ENCODE measurements at places on chromosomes 2 and 18. TPM values are rescaled to one million over a fixed set of nuclear protein-coding genes. Genes with fewer than 3 reads are reported as not detected.

DNA sequence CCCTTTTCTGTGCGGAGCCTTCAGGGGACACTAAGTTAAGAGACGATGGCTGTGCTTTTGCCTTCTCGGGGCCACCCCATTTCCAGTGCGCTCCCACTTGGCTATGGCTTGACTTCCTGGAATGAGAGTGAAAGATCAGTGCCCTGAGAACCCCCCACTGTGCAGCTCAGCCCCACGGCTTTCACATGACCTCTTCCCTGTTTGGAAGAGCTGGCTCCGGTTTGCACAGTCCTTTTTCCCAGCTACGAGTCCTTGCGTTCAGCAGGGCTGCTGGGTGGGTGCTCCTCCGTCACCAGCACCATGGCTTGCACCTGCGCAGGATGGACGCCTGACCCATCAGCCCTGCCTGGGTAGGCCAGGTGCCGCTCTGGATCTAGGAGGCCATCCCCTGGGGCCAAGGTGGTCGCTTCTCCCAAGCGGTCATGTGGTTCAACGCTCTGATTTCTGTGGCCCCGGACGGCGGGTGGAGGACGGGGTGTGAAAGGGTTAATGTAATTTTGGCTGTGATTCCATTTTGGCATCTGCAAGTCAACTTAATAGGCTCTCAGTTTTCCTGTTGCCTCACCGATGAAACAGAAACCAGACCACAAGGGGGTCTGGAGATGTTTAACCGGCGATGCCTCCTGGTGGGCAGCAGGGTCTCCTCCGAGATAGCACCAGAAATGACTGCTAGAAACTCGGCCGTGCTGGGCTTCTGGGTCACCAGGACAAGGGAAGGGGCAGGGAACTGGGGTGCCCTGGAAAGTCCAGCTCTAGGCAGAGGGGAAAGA is 113.1 kb upstream of the HAAO start:
- DNase-seq, result no peak

DNA sequence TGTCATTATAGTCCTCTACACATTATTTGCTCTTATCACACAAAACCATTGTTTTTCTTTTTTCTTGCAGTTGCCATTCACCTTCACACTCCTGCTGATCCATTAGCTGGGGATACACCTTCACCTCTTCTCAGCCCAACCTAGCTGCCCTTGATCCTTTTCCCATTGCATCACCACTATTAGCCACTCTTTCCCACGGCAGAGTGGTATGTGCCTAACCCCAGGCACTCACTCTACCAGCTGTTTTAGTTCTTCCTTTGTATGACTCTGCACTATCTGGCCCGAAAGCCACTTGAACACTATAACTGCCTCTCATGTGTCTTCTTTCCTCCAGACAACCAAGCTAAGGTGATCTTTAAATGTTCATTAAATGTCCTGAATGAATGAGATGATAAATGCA is 145.4 kb upstream of the PIK3C3 start:
- no peak for DNase-seq

DNA sequence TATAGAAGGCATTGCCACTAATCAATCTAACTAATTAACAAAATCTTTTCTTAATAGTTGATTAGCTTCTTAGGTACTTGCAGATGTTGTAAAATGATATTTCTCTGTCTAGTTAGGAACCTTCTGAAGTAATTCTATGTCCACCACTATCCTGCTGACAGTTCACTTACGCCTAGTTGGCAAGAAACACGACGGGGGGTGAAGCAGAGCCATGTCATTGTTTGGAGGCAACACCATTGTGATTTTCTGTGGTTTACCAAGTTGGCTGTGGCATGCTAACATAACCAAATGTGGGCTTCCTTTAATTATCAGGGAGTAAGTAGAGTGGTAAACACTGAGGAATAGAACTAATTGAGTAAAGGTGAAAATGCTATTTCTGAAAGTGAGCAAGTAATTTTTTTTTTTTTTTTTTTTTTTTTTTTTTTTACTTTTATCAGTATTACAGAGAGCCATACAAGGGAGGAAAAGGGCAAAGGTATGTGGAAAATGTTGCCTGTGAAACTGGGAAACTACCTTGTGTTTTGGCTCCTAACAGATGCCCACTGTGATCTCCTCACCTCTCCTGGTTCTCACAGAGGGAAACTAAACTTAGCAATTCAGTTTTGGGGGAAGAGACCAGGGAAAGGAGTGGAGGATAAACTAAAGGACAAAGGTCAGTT is 126.8 kb downstream of the MEIS1 start:
- no peak for DNase-seq

DNA sequence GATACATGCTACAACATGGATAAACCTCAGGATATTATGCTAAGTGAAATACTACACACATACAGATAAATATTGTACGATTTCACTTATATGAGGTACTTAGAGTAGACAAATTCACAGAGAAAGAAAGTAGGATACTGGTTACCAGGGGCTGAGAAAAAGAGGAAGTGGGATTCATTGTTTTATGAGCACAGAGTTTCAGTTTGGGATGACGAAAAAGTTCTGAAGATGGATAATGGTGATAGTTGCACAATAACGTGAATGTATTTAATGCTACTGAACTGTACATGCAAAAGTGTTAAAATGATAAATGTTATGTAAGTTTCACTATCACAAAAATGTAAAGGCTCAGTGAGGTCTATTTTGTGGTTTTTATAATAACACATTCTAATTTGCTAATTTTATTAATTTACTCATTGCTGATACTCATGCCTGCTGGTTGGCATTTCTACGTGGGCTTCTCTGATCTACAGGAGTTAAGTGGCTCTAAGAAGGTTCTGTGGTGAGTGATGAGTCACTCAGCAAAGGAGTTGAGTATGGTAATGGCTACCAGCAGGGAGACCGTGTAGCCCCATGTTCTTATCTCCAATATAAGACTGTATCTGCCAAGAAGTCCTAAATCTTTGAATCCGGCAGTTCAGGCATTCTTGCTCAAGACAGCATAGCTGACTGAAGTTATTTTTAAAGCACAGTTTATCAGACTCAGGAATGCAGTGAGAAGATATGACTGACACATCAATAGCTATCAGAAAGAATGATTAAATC is 41.1 kb downstream of the UPP2 start:
- DNase-seq, result no peak

GRCh38 chr2:204335451-204336058 is 209.7 kb upstream of the PARD3B start:
- no peak for DNase-seq

RAB6C gene
- total RNA-seq, result not detected

- no peak for DNase-seq
Observed at GRCh38 chr2:88735133-88735532, 43.7 kb downstream of the RPIA start.

DNA sequence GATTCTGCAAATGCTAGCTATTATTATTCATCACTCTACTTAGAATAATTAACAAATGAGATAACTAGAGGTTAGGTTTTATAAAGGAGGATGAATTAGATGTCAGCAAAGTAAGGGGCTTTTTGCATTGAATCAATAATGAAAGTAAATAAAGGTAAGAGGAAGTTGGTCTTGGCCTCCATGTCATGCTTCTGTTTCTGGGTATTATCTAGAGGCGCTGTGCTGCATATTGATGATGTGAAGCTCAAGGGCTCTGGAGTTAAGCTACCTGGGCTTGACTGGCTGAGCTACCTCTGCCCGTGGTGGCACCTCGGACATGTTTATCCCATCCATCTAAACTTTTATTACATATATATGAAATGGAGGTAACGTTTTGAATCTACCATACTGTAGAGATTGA is 350.9 kb downstream of the PARD3B start:
- no peak for DNase-seq

GRCh38 chr18:45046961-45047360 is 366.3 kb downstream of the SETBP1 start:
- DNase-seq, result no peak

WNT10A gene
- total RNA-seq, result 2.5 TPM

FAM124B gene
- total RNA-seq, result 1.7 TPM

DNA sequence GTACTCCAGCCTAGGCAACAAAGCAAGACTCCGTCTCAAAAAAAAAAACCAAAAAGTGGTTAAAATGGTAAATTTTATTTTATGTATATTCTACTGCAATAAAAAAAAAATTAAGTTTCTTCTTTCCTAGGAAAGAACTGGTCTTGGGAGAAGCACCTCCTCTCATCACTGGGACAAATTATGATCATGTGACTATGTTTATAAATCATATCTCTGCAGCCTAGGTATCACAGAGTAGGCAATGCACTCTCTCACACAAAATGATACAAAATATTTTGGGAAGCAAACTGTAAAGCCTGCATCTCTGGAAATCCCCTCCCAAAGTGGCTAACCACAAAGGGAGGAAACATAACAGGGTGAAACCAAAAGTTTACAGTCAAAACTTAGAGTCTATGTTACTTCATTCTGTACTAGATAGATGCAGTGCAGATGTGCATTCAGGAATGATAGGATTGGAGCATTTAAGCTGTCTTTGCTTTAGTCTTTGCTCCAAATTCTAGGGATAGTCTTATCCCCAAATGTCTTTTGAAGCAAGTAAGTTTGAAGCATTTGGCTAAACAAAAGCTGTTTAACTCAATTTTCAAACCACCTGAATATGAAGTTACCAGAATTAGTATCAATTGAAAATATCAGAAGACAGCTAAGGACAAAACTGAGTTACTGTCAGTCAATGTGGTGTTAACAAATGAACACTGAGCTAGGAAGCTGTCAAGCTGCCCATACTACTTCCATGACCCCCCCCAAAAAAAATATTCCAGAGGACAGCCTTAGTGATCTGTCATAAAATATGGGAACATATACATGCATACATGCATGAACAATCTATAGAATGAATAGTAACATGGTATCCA is 21.1 kb upstream of the MALT1 start:
- DNase-seq, result no peak

- DNase-seq, result no peak
Observed at GRCh38 chr18:27141876-27142275, 43.2 kb downstream of the CHST9 start.
